Thyroid gland (tissue), 4 donors: ENCODE measurements at places on chromosomes 2 and 18. TPM values are rescaled to one million over a fixed set of nuclear protein-coding genes. Genes with fewer than 3 reads are reported as not detected.

DNA sequence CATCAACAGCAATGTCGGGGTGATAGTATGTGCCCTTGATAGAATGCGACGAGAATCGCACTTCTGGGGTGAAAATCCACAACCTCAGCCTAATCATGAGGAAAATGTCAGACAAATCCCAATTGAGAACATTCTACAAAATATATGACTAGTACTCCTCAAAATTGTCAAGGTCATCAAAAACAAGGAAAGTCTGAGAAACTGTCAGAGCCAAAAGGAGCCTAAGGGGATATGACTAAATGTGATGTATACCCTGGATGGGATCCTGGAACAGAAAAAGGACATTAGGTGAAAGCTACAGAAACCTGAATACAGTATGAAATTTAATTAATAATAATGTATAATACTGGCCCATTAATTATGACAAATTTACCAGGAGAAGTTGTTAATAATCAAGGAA, 7.6 kb upstream of the CACNB4 start:
- DNase-seq: no peak

DNA sequence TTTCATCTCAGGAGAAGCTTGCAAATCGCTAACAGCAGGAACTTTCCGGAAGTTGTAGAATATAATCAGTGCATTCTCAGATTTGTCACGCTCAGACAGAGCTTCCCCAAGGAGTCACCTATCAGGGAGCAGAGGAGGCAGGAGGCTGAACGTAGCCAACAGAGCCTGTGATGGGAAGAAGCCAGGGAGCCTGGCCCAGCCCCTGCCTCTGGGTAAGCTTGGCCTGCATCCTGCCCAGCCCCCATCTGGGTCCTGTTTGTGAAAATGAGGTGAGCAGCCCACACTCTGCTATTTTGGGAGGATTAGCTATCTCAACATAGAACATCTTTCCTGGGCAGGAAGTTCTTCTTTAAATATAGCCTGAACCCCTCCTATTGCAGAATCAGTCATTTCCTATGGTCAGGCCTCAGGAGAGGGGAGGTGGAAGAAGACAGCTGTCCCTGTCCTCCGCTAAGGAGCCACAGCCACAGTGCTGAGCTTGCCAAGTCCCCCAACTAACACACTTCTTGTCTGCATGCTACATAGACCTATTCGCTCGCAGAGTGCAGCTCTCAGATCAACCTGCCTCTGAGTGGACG, 19.2 kb upstream of the PKDCC start:
- no peak for DNase-seq

NEB gene
- 3.8 TPM for total RNA-seq

DNA sequence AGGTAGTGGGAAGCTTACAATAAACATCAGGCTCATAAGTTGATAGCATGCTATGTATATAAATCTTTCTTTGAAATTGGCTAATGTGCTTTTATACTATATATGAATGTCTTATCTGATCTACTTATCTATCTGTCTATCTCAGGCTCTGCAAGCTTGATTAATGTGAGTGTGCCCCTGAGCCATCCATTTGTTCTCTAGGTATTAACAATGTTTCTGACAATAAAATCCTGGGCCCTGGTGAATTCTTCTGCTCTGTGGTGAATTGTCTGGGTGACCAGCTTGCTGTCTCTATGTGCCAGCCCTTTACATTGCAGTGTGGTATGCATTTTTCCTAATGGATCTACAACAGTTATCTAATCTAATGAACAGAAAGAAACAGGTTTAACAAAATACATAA, 295.9 kb downstream of the HRH4 start:
- DNase-seq: no peak

DNA sequence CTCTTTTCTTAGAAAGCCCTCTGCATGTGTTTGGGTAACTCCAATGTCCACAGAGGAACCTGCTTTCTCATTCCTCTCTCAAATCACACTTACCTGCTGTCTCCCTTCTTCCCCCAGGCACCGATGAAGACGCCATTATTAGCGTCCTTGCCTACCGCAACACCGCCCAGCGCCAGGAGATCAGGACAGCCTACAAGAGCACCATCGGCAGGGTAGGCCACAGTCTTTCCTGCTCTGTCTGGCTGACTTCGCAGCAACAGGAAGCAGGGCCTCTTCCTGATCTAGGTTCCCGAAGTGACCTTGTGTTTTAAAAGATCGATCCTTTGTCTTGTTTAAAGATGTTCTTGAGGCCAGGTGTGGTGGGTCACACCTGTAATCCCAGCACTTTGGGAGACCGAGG, 25.0 kb upstream of the GMCL1 start:
- DNase-seq: no peak

GRCh38 chr2:237790353-237790752, 8.2 kb upstream of the RBM44 start:
- no peak for DNase-seq

DNA sequence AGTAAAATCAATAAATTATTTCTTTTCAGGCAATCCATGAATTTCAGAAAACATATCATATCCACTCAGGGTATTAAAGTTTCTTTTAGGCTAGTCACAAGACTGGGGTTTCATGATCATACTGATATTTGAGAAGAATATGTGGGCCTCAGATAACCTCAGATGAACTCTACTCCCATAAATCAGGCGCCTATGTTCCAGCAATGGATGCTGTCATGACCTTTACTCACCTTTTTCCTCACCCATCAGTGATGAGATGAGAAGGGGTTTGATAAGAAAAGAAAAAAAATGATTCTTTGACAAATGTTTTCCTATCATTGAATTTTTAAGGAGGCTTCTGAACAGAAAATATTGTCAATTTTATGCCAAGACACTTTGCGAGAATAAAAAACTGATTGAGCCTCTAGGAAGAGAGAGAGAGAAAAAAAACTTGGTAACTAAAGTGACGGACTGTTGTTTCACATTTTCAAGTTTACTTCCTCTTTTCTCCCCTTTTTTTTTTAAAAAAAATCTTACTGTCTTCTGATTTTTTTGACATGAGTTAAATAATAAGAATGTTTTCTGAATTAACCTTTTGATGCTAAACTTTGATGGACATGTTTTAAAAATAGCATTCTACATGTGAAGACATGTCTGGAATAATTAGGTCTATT, 309.1 kb upstream of the MAP2 start:
- no peak for DNase-seq

GRCh38 chr2:197433780-197434438, 919 bp downstream of the SF3B1 start:
- no peak for DNase-seq

FOXD4L1 gene
- total RNA-seq: 2.0 TPM

DNA sequence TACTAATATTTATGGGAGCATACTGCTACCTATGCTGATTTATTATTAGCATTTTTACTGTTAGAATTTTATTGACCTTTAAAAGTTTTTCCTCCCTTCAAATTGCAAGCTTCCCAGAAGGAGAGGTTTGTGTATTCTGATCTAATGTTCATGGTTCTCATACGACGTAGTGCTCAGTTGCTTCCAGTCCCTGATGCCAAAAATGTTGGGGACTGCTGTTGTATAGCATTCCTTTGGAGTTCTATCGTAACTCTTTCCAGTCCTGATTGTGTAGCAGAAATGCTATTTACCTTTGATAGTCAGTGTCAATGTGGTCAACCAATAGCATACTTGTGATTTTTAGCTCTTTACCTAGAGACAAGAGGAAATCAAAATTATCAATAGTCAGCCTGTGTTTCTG, 69.5 kb upstream of the ZSWIM2 start:
- no peak for DNase-seq

- DNase-seq: peak; percentile 52
Measured at GRCh38 chr2:173851141-173851641, 114.0 kb downstream of the SP3 start.

IL36G gene
- not detected for total RNA-seq

- DNase-seq: no peak
Measured at GRCh38 chr2:24164416-24164973, 10.4 kb upstream of the FAM228A start.

GRCh38 chr18:44889111-44889510, 208.4 kb downstream of the SETBP1 start:
- DNase-seq: no peak

- no peak for DNase-seq
Measured at GRCh38 chr2:240989451-240990265, 8.8 kb upstream of the SNED1 start.

ZEB2 gene
- 27.7 TPM for total RNA-seq

- peak; percentile 82 for DNase-seq
Measured at GRCh38 chr18:45562567-45563479, 52.5 kb upstream of the SLC14A2 start.

SLC16A14 gene
- total RNA-seq: 2.1 TPM

BOLL gene
- total RNA-seq: 0.45 TPM

DNA sequence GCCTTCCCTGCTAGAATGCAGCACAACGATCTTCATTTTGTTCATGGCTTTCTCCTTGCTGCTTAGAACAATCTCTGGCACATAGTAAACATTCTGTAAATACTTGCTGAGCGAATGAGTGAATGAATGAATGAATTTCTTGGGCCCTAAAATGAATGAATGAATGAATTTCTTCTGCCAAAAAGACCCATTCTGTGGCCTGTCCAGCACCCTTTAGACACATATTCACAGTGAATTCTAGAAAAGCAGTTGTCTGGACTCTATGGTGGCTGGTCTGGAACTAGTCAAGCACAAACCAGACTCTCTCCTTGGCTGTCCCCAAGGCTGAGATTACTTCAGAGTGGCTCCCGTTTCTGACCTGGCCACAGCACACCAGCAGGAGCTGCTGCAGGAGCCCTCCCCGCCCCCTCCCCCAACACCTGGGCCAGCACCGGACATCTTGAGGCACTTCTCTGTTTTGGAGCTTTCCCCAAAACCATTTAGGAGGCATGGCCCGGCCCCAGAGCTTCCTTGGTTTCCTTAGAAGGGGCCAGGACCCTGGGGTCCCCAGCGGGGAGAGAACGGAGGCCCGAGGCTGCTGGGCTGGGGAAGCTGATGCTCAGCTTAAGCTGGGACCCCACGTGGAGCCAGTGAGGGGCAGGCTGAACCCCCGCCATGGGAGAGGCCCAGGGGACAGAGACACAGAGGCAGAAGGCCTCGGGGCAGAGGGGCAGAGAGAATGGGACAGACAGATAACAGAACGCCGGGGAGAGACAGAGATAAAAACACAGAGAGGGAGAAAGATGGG, 159.0 kb downstream of the ZFP36L2 start:
- no peak for DNase-seq

NAB1 gene
- 90.8 TPM for total RNA-seq
